ENCODE measurements at places on chromosomes 12 and 14.

- DNase-seq, result no peak
Observed at GRCh38 chr14:92644171-92644969, 104.1 kb downstream of the LGMN start.

GRCh38 chr14:27485193-27485592 is 887.4 kb upstream of the NOVA1 start:
- DNase-seq, result no peak

DNA sequence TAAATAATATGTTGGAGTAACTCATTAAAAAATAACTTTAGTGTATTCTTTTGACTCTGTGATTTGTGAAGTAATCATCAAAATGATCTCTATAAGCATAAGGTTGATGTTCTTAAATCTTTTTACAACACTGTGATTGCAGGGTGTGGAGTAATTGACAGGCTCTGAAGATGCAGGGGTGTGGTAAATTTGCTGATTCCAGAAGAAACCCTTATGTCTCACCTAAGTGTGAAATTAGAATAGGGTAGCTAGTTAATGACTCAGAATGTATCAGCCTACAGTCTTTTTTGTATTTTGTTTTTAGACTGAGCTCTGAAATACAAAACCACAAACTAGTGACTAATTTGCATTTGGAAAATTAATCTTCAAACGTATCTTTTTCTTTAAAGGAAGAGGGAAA is 5.9 kb downstream of the PRPF39 start:
- DNase-seq, result no peak

DNA sequence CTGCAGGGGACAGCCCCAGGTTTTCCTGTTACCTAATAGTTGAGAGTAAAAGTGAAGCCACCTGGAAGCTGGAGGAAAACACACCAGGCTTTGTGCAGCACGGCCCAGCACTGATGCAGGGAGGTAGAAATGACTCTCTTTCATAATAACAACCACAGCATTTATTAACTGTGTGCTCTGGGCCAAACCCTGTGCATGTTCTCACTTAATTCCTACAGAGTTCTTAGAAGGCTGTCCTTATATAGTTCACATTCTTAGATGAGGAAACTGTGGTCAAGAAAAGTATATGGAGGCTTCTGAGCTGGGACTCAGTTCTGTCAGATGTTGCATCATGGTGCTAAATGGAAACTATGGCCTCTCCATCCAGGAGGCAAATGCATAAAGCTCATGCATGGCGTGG is 100.0 kb downstream of the PAPOLA start:
- DNase-seq, result no peak

DNA sequence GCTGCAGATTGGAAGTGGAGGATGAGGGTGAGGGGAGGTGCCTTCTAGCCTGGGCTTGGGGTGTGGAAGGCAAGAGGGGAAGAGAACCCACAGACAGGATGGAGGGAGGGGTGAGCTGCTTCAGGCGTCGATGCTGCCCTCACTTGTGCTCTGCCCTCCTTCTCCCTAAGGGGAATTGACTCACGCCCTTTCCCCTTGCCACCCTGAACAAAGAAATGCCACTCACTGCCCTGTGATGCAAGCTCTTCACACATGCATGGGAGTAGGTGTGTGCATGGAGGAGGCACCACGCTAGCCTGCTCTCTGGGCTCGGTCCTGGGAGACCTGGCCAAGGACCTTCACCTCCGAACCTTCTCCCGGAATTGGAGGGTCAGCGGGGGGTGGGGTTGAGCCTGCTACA is 35.7 kb upstream of the PRMT8 start:
- no peak for DNase-seq

DNA sequence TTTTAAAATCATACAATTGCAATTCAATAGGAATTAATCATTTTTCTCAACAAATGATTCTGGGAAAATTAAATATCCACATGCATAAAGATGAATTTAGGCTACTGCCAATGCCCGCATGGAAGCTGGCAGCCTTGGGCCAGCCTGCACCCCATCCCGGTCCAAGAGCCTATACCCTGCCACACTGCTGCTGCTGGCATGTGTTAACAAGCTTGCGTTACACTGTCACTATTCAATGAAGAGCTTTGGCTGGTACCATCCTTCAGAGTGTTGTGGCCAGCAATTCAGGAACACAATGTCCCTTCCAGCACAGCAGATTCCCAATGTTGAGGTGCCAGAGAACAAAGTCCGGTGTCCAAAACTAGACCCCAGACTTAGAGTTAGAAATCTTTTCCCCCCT is 13.6 kb upstream of the TAS2R14 start:
- DNase-seq, result no peak

- no peak for DNase-seq
Observed at GRCh38 chr14:59464486-59465315, 479 bp downstream of the GPR135 start.

GRCh38 chr12:45883187-45883586 is 107.2 kb downstream of the SCAF11 start:
- no peak for DNase-seq

- DNase-seq, result no peak
Observed at GRCh38 chr12:109932878-109933503, 32.9 kb downstream of the TCHP start.

- no peak for DNase-seq
Observed at GRCh38 chr12:6201213-6201608, 1.0 kb downstream of the CD9 start.

- no peak for DNase-seq
Observed at GRCh38 chr12:78392918-78393317, 471.7 kb upstream of the SYT1 start.

GRCh38 chr12:57756406-57757341 is 1.8 kb downstream of the MARCHF9 start:
- no peak for DNase-seq

GRCh38 chr14:77390188-77390587 is 13.0 kb downstream of the SAMD15 start:
- no peak for DNase-seq

- no peak for DNase-seq
Observed at GRCh38 chr12:52401926-52402325, 4.2 kb downstream of the KRT82 start.

- no peak for DNase-seq
Observed at GRCh38 chr14:54291491-54292191, 105.2 kb upstream of the CDKN3 start.

- DNase-seq, result no peak
Observed at GRCh38 chr14:59305836-59306555, 117.5 kb downstream of the DAAM1 start.

- no peak for DNase-seq
Observed at GRCh38 chr14:99930420-99931274, 134.6 kb upstream of the EVL start.

DNA sequence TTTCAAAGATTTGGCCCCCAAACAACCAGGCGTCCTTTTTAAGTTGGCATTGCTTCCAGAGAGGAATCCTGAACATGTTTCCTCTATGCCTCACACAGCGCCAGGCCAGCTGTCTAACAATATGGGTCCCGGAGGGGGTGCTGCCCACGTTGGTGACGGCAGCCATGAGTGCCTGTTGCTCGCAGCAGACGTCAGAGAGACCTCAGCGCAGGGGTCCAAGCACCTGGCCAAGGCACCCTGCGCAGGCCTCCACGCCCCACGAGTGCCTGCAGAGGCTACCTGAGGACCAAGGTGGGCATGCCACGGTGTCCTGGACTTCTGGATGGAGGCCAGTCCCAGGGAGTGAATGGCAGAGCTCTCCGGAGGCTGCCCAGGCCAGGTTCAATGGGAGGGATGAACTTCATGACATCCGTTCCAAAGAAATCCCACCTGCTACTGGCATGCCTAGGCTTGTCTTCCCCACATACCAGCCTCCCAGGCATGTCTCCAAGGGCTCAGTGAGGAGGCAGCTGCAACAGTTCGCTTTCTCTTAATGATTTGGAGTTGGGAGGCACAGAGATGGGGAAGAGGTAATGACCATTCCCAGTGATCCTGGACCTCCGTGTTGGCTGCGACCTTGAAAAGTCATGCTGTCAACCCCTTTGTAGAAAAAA is 11.6 kb upstream of the FOXN3 start:
- DNase-seq, result no peak

DNA sequence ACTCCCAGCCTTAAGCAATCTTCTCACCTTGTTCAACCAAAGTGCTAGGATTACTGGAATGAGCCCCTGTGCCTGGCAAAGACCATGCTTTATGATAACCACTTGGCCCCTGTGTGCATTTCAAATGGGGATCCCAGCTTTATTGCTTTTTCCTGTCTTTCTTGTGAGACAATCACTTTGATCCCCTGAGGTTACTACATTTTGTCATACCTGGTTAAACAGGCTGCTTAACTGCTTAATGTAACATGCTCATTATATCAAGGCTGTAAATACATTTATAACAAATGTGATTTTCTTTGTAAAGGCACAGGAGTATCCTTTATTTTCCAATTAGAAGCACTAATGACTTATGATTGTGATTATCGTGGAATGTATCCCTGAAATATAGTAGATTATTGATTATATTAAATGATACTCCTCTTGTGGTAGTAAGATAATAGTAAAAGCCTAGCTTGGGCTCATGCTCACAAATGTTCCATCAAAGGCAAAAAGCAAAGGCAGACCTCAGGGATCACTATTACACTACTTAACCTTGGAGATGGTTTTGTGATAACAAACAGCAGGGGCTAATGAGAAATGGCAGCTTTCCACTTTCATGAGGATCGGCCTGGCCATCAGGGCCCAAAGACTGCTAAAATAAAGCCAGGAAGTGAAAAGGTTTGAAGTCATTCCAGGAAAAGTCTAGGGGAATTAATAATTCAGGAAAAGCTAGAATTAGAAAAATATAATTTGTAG is 290.8 kb upstream of the MDGA2 start:
- DNase-seq, result no peak

DNA sequence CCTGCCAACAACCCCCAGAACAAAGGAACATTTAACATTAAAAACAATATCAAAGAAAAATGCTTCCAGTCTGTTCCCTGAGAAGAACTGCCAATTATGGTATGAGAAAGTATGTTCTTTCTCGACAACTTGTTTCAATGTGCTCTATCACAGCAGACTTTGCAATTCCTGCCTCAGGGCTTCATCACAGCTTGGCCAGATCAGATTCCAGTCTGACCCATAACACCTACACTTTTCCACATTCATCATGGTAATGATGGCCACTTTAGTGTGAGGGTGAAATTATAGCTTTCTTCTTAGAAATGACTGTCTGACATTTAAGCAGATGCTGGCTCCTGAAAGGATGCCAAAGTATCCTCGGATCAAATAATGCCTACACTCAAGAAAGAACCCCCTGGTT is 17.0 kb downstream of the NEK9 start:
- no peak for DNase-seq

GRCh38 chr12:47071241-47071852 is 8.1 kb upstream of the PCED1B start:
- no peak for DNase-seq

DNA sequence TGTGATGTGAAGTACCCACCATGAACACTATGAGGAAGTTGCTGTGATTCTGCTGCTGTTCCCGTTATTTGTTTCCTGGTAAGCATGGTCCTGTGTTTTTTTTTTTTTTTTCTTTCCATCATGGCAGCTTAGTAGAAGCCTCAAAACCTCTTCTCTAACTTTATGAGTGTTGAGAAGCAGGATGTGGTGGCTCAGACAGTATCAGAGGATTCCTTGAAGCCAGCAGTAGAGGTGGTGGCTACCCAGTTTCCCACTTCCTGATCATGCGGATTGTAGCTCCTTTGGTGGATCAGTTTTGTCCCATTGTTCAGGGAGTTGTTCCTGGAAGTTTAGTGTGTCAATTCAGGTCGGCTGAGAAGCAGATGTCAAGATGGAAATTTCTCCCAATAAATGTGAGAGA is 175.8 kb downstream of the ATP23 start:
- DNase-seq, result no peak

DNA sequence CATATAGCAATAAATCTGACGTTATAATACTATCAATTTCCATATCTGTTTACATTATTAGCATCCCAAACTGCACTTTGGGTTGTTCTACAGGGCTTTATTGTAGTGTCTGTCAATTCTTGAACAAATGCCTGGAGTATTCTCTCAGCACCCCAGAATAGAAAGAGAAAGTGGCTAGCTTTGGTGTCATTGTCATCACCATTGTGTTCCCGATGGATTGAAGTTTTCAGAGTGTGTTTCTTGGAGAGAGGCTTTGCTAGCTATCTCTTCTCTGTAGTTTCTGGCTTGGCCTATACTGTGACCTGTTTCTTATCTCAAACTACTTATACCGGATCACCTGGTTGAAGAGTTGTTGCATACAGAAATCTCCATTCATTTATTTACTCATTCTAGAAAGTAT is 6.4 kb downstream of the TMEM106C start:
- no peak for DNase-seq

DNA sequence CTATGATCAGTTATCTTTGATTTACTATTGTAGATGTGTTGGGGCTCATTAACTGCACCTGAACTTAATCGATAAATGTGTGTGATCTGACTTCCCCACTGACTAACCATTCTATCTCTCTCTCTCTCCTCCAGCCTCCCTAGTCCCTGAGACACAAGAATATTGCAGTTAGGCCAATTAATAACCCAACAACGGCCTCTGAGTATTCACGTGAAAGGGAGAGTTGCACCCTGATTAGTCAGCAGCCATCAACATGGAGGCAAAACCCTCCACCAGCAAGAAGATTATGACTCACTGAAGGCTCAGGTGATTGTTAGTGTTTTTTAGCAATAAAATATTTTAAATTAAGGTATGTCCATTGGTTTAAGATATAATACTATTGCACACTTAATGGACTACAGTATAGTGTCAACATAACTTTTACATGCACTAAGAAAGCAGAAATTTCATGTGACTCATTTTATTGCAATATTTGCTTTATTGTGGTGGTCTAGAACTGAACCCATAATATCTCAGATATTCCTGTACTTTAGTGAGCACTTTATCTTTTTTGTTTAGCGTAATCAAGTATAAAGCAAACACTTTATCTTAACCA is 77.1 kb upstream of the PTGDR start:
- DNase-seq, result no peak

DNA sequence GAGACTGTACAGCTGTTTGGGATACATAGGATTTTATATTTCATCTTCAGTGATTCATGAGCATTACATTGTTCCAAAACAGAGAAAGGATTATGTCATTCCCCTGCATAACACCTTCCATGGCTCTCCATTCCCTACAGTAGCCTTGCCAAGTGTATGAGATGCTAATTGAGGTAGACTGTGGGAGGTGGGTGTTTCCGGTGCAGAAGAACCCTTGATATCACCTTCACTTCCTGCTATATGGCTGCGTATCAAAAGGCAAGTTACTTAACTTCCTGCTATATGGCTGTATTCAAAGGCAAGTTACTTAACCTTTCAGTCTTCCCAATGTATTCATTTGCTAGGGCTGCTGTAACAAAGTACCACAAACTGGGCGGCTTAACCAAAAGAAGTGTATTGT is 11.2 kb downstream of the FAR2 start:
- DNase-seq, result no peak

- DNase-seq, result no peak
Observed at GRCh38 chr14:67493092-67493717, 4.7 kb upstream of the TMEM229B start.

- DNase-seq, result no peak
Observed at GRCh38 chr14:69619012-69619411, 7.6 kb downstream of the SUSD6 start.

DNA sequence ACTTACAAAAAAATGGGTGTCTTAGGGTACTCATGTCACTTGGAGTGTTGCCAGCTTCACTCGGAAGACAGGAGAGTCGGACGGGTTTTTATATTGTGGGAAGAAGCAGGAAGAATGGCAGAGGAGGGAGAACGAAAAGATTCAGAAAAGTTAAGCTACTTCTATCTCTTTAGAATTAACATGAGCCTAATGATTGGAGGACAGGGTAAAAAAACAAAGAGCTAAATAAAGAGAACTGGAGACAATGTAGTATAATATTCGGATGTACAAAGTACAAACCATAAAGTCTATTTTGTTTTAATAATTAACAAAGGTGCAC is 43.9 kb downstream of the EFCAB11 start:
- no peak for DNase-seq

All from amygdala (tissue), 56 donors.